ENCODE measurements at places on chromosomes 2 and 18.
A peak's percentile ranks its signal among the peaks of the same experiment; 100 is the strongest.

- DNase-seq: no peak
Measured at GRCh38 chr2:85873679-85874078, 15.1 kb downstream of the ST3GAL5 start.

GRCh38 chr2:222733846-222734702 is 62.6 kb downstream of the MOGAT1 start:
- DNase-seq: no peak

DNA sequence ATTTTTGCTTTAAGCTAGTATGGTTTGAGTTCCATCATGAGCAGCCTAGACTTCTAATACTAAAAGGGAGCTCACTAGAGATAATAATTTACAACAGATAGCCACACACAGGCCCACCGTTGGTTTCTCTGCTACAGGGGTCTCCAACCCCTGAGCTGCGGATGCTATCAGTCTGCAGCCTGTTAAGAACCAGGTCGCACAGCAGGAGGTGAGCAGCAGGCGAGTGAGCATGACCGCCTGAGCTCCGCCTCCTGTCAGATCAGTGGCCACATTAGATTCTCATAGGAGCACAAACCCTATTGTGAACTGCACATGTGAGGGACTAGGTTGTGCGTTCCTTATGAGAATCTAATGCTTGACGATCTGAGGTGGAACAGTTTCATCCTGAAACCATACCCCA is 150.6 kb downstream of the HRH4 start:
- DNase-seq: no peak

GRCh38 chr2:196399096-196399495 is 227.7 kb upstream of the STK17B start:
- DNase-seq: no peak

GRCh38 chr2:44686561-44686960 is 254.9 kb upstream of the SIX3 start:
- DNase-seq: no peak

DNA sequence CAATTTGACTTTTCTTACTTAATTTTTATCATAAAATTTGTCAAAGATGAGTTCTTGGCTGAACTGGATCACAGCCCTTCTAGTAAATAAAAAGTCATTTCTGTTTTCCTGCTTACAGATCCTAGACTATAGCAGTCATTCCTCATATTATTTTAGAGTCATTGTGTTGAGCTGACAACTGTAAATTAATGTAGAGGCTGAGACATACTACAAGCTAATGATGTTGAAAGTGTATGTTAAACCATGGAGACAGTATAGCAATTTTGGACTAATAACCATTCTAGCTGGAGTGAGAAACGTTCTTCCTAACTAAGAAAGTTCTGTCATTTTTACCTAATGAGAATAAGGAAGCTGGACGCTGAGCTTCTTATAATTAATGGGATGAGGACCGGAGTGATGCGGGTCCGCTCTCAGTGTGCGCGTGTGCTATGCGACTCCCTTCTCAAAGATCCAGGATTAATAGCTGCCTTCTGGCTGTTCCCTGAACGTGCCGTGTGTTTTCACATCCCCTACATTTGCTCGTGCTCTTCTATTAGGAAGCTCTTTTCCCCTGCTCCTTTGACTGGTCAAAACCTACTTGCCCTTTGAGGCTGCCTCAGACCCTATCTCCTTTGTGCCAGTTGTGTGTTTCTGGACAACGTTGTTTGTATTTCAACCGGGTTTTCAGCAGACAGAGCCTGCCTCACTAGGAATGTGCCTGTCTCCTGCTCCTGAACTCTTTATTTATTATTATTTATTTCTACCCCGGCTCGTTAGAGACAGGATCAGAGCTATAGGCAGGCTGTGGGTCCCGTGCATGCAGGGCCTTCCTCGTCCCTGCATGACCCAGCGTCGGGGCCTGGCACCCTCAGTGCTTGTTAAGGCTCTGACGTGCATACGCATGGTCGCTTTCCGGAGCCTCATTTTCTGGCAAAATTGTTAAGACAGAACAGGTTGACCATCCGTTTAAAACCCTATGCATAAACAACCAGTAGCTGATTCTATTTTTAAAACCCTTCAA is 182.6 kb downstream of the DCDC2C start:
- no peak for DNase-seq

DNA sequence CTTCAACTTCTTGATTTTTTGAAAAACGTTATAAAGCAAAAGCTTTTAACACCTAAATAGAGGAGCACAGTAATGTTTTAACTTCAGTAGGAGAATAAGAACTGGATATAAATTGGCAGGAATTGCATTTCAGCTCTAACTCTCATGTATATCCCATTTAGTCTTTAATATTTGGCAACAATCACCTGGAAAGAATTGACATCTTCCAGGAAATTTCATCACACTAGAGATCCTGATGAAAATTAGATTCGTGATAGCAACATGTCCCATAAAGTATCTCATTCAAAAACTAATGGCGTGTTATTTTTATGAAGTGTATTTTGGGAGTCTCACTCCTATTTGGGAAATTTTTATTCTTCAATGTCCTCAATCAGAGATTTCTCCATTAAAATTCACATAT is 131.1 kb upstream of the DNAJC10 start:
- no peak for DNase-seq

DNA sequence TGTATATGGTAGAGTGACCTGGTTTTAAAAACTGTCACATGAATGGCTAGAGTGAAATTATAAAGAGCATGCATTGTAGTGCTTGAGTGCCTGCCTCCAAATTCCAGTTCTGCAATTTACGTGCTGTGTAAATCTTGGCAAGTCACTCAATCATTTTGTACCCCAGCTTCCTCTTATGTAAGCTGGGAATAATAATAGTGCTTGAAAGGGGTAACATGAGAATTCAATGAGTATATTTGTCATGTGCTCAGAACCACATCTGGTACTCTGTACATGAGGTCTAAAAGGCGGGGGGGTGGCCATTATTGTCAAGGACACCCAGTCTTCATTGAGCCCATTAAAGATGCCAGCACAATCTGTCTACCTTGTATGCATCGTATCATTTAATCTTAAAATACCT is 214.8 kb downstream of the MC4R start:
- no peak for DNase-seq

GRCh38 chr2:29393676-29394075 is 278.5 kb downstream of the CLIP4 start:
- DNase-seq: no peak

- no peak for DNase-seq
Measured at GRCh38 chr2:159156834-159157233, 129.7 kb downstream of the WDSUB1 start.

GRCh38 chr2:125168442-125168841 is 1143.4 kb downstream of the CNTNAP5 start:
- no peak for DNase-seq

- no peak for DNase-seq
Measured at GRCh38 chr2:216915557-216916150, 55.8 kb upstream of the TNP1 start.

- no peak for DNase-seq
Measured at GRCh38 chr2:8704906-8705305, 23.1 kb downstream of the ID2 start.

GRCh38 chr2:120641366-120641771 is 94.3 kb upstream of the GLI2 start:
- no peak for DNase-seq

- peak; percentile 48 for DNase-seq
Measured at GRCh38 chr2:47336259-47337238, 66.4 kb upstream of the MSH2 start.

DNA sequence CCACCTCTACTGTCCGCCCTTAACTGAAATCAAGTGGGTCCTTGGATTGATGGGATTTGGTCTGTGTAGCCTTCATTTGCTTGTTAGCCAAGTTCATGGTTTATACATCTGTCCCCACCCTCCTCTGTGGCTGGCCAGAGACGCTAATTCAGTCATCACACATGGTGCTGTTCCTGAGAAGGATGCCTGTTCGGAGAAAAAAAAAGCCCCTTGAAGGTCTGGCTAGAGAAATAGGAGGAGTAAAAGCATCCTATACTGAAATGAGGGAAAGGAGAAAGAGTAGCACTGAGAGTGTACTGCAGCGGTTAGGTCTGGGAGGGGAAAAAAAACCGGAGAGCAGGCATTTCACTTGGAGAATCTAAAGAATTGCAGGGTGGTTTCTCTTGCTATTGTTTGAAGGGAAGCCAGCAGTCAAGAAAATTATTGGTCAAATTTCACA is 180.6 kb upstream of the EPAS1 start:
- DNase-seq: no peak

GRCh38 chr2:198597648-198598047 is 793.3 kb downstream of the PLCL1 start:
- no peak for DNase-seq

GRCh38 chr2:2409481-2409880 is 78.4 kb upstream of the MYT1L start:
- DNase-seq: no peak

DNA sequence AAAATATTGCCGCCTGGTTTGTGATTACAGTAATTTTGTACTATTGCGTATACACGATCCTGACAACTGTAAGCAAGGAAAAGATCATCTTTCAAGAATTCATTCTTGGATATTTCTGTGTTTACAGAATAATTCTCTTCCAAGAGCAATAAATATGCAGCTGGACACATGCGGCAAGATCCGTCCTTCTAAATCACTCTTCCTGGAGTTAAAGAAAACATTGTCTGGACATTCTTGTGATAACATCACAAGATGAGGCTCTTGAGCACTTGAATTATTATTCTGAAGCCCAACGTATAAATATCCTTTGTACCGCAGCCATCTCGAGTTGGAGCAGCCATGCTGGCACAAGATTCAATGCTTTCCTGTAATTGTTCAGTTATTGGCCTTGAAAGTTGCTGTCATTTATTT is 9.9 kb downstream of the FHL2 start:
- DNase-seq: no peak

- DNase-seq: no peak
Measured at GRCh38 chr18:76756531-76757253, 65.7 kb upstream of the ZNF236 start.

GRCh38 chr2:100857341-100857740 is 37.4 kb downstream of the NPAS2 start:
- no peak for DNase-seq

DNA sequence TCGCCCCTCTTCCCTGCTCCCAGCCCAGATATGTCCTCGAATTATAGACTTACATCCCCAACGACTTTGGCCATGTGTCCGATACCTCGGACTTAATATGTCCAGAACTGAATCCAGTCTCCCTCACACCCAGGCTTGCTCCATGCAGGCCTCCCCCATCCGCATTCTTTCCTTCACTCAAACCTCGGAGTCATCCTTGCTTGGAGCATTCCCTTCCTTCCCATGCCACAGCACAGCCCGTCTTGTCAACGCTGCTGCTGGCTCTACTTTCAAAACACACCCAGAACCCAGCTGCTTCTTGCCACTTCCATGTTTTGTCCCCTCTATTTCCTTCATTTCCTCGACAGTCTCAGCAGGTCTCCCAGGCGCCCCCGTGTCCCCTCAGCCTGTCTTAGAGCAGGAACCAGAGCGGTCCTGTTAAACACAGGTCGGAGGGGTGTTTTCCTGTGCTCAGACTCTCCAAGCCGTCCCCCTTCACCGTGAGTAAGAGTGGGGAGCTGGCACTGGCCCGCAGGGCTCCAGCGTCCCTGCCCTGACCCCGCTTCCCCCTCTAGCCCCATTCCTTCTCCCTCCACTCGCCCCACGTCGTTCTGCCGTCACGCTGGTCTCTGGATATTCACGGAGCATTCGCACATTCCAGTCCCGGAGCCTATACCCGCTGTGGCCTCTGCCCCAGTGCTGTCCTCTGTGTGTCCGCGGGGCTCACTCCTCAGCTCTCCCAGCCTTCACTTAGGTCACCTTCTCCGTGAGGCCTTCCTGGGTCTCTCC is 54.4 kb downstream of the VAPA start:
- DNase-seq: no peak
